DMS 273 treated with DMSO at 0.1 percent for 48 hours (cell line): ENCODE measurements at places on chromosomes 2 and 18.

DNA sequence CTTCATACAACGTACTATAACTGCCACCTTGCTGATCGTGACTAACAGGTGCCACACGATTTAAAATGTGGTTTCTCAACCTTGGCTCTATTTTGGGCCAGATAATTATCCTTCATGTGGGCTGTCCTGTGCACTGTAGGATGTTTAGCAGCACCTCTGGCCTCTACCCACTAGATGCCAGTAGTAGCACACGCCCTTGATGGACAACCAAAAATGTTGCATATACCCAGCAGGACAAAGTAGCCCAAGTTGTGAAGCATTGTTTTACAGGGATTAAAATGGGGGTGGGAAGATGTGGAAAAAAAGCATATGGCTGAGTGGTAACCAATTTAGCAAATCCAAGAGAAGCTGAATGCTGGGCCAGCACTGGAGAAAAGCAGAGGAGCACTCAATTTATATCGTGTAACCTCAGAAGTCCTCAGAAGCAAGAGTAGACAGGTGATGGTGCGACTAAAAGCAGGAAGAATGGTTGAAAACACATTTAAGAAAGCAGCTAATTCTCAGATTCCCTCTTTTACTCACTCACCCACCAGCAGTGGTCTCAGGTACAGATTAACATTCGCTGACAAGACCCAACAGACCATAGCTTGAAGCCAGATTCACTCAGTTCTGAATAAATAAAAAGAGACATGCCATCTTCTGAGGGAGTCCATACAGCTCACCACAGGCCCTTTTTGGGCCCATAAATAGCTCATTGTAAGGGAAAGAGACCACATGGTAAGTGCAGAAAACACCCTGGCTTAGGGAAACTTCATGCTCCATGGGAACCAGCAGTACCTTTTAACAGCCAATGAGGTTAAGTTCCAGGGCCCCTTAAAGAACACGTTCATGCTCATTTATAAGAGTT is 50.6 kb downstream of the RAPH1 start:
- DNase-seq: no peak

GRCh38 chr2:98534761-98535160 is 73.6 kb downstream of the COA5 start:
- no peak for DNase-seq

- no peak for DNase-seq
Measured at GRCh38 chr2:40625849-40626248, 174.0 kb upstream of the SLC8A1 start.

DNA sequence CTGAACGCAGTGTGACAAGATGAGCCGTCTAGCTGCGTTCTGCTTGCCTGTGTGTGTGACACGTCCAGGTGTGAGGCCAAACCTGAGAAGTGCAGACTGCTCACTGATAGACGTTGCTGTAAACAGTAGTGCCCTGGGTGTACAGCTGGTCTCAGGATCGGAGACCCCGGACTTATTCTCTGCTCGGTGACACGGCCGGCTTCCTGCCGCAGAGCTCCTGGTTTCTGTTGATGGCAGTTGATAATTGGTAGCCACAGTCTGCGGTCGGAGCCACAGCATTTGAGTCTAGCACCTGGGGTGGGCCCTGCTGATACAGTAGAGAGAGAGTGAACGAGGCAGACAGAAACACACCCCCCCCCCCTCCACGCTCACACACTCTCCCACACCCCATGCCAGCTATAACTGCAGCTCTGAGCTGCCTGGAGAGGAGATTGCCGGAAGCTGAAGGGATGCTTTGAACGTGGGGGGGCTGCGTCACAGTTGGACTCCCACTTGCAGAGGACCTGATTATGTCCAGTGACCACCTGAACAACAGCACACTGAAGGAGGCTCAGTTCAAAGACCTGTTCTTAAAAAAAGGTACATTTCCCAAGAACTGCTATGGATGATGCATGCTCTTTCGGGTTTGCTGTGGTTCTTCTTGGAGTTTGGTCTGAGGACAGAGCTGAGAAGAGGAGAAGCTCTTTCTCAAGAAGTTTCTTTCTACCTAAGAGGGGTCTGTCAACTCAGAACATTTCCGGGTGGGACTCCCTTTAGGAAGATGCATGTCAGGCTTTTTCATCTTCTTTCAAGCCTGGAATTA is 114.0 kb downstream of the FAM210A start:
- DNase-seq: no peak
